ENCODE measurements at places on chromosomes 4 and X.

DNA sequence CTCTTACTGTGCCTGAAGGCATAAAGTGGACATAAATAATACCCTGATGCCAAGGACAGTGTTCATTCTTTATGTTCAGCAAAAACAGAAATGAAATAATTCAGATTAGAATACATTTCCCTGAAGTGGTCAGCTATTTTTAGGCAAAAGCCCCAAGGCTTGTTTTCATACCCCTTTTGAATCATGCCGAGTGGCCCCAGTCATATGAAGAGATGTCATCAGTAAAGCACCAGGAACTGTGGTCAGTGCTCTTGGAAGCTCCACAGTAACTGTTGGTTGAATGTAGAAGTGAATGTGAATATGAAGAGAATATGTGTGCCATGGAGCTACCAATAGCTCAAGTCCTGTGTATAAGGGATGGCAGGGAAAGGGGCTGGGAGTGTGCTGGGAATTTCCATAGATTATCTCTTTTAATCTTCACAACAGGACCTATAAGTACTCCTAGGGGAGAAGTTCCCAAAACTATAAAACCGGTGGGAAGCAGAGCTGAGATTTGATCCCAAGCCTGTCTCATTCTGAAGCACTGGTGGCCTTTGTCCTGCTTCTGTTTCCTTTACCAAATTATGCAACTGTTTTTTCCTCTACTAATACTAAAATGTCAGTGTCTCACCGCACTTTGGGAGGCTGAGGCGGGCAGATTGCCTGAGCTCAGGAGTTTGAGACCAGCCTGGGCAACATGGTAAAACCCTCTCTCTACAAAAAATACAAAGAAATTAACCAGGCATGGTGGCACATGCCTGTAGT, 52.6 kb downstream of the FNIP2 start:
- DNase-seq = no peak

DNA sequence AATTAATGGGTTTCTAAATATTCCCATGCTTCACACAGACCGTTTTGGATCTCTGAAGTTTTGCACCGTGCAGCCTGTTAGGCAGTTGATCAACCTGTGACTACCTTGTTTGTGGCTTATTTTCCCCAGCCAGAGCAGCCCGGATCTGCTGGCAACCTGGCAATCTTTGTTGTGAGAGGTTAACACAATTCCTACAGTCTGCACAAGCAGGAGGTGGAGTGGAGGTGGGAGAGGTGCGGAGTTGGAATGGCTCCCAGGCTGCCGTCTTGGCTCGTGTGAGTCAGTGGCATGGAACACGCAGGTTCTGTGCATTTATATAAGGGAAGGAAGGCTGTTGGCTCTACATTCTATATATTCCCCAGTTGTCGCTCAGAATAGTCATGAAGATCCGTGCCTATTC, 70.9 kb upstream of the STOX2 start:
- no peak for DNase-seq

- no peak for DNase-seq
Measured at GRCh38 chrX:120331116-120331515, 19.9 kb upstream of the TMEM255A start.

DNA sequence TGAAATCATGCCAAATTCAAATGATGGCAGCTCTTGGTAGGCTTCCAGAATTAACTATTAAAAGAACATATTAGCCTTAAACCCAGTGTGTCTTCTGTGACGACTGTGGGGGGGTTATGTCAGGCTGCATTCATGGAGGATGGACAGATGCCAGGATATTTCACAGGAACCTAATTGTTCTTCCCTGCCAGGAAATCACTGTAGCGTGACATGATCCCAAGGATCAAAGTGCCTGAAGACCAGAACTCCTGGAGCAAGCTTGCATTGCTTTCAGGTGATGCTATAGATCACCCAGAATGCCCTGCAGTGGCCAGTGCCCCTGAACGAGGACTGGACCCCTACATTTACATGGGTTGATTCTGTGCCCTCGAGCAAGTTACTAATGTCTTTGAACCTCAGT, 1093.0 kb upstream of the TENM3 start:
- no peak for DNase-seq

GRCh38 chr4:41294445-41295062, 37.8 kb downstream of the UCHL1 start:
- no peak for DNase-seq

DNA sequence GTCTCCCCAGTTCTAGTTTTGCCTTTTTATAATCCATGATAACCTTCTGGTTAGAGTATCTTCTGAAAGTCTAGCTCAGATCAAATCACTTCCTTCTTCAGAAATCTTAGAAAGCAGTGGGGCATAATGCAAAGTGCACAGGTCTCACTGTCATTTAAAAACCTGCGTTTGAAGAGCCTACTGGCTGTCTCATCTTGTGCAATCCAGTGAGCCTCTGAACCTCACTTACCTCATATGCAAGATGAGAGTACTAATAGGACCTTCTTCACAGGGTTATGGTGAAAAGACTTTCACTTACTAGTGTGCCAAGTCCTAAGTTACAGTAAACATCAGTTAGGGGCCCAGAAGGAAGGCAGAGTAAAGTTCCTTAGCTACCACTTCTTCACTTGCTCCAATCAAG, 131.4 kb downstream of the ENOX2 start:
- DNase-seq = no peak

GRCh38 chr4:177250056-177250696, 59.5 kb upstream of the NEIL3 start:
- peak; percentile 40 for DNase-seq

DNA sequence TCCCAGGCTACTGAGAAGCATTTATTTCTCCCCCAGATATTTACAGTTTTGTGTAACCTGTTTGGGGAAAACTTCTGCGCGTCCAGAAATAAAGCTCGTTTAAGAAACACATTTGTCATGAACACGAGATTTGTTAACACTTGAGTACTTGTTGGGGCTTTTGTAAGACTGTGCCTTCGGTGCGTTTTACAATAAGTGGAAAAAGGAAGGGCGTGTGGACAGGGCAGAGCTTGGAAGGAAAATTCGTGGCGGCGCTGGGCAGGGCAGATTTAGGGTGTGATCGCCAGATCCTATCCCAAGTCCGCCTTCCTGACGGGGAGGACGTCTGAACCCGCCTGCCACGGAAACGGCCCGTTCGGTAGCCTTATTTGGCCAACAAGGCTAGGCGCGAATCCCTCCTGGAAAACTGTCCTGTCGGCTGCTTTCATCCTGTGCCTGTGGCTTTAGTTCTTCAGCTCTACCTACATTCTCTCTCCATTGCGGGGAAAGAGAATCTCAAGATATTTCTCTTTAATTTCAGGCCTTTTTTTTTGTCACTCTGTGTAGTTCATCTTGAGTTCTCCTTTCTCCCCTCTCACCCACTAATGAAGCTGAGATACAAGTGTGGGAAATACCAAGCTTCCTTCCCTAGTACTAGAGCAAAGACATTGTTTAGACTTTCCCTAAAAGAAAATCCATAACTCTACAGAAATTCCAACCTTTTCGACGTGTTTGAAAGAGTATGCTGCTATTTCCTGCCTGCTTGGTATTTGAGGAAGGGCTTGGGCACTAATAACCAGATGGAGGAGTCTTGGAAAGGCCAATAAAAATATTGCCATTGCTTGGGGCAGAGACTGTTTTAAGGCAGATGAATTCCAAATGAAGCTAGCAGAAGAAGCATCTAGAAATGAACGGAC, 982 bp downstream of the PDLIM5 start:
- peak; percentile 2 for DNase-seq

DNA sequence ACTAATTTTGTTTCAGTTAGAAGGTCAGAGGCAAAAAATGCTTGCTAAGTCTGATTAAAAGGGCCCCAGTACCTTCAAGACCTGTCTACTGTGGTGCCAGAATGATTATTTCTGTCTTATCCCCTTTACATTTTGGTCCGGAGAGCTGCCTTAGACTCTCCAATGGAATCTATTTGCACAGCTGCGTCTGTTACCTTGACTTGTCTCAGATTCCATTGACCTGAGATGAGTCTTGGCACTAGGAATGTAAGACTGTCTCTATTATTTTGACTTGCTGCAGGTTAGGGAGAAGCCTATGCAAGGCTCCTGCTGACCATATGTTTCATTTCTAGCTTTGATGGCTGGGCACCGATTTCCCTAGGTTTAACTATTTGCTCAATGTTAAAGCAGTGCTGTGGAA, 457.6 kb downstream of the KCTD8 start:
- DNase-seq = no peak

GRCh38 chrX:82232679-82233078, 1030.8 kb downstream of the SH3BGRL start:
- DNase-seq = no peak

DNA sequence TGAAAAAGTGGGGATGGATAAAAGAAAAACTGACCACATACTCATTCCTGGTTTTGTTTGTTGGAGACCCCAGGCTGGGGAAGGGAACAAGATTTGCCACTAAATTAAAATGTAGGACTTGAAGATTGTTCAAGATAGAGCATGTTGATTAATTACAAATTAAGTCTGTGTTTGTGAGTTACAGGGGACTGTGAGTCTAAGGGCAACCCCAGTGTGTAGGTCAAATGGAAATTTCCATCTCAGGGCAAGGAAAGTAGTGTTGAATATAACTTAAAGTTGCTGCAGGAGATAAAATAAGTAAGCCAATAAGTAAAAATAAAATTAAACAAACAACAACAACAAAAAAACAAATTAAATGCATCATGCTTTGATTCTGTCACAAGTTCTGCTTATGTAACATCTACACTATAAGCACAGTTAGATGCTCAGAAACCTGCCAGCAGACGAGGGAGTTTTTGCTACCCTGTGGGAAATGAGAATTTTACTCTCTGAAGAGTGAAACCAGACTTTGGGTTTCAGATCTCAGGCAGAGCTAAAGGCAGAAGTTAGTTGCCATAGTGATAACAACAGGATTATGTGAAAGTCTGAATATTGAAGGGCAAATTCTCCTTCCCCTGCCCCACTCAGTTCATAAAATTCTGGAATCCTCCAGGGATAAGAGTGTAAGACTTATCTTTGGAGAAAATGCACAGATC, 352.3 kb downstream of the GRXCR1 start:
- DNase-seq = no peak

- DNase-seq = no peak
Measured at GRCh38 chr4:16142598-16143310, 58.9 kb upstream of the PROM1 start.

GRCh38 chr4:119695216-119695615, 66.6 kb upstream of the PDE5A start:
- no peak for DNase-seq

- no peak for DNase-seq
Measured at GRCh38 chr4:155591738-155592143, 74.9 kb upstream of the GUCY1A1 start.

DNA sequence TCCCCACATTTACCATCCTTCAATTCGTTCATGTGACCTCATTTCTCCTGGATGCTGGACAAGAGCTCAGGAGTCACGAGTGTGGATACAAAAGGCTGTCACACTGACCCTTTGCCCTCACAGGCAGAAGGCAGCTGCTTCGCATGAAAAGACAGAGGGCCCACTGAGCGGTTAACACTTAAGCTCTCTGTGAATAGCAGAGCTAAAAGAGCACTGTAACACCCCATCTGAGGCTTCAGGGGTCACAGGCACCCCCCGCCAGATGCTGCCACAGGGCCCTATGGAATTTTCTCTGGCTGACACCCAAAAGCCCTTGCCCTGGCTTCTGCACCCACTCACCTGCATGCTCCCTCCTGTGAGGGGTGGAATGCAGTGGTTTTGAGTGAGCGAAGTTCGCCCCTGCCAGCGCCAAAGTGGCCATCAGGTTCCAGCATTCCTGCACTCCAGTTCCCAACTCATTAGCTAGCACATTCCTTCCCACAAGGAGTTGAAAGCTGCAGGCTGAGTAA, 360.9 kb downstream of the PPP3CA start:
- DNase-seq = no peak

DNA sequence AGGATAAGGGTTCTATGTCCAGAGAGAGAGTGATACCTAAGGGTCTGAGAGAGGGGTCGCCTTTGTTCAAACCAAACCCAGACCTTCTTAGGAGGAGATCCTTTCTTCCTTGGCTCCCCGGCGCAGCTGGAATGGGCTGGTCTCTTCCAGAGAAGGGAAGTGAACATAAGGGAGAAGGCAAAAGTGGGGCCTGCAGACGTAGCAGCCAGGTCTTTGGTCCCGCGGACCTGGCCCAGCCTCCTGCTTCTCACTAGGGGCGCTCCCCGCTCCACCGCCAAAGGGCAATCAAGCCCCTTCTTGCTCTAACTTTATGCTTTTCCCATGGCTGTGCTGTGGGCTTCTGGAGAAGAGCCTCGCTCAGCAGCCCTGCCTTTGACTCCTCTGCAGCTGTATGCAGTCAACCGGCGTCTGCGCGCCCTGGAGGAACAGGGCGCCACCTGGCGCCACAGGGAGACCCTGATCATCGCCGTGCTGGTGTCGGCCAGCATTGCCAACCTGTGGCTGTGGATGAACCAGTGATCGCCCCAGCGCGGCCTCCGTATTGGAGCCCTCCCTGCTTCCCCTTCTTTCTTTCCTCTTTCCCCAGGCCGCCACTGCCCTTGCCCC, 6.5 kb downstream of the FATE1 start:
- DNase-seq = no peak

GRCh38 chr4:168609369-168609768, 112.5 kb downstream of the PALLD start:
- no peak for DNase-seq

- no peak for DNase-seq
Measured at GRCh38 chrX:151754641-151755215, 20.2 kb downstream of the CNGA2 start.

DNA sequence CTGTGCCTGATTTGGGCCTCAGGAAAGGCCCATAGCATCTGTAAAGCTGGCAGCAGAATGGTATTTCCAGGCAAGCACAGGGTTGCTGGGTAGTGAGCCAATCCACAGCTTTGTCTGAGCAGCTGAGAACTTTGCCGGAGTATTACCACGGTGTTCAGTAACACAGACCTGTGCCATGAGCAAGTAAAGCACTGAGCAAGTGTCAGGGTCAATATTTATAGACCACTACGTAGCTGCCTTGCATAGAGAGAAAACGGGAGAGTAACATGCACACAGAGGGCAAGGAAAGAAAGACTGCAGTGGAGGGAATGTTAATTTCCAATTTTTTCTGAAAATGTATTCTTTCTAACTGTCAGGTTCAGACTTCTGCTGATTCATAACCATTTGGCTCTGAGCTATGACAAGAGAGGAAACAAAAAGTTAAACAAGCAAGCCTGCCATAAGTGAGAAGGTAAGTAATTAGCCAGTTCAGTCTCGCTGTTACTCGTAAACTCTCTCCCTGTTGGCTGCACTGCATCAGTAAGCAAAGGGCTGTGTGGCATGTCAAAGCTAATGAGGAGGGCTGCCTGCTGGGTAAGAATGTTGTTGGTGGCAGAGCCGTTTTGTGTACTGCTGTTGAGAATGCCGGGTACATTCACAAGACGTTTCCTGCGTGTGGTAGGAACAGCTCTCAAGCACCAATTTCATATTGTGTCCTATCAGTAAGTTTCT, 238.1 kb downstream of the BMPR1B start:
- DNase-seq = no peak

- DNase-seq = no peak
Measured at GRCh38 chr4:8510191-8510590, 69.6 kb downstream of the TRMT44 start.

GRCh38 chr4:10620935-10621488, 63.6 kb downstream of the CLNK start:
- DNase-seq = no peak

Measured in activated CD4-positive, alpha-beta T cell treated with anti-CD3 and anti-CD28 coated beads, Interleukin-2, amount 50 U/mL, for 4 hours (primary cell).